ENCODE measurements at places on chromosomes 13 and 19.

GRCh38 chr13:97948041-97948440 is 5.4 kb upstream of the IPO5 start:
- no peaks in the 10 kb centered on the region for H3K36me3 ChIP-seq
- H3K4me3 ChIP-seq: no peak overlapping the region
- H3K27me3 ChIP-seq: no peaks in the 10 kb centered on the region
- no peak for DNase-seq
- peak overlapping the region; percentile 79 for H3K27ac ChIP-seq

GRCh38 chr19:2659856-2660432 is 42.5 kb downstream of the GNG7 start:
- H3K27ac ChIP-seq: no peak overlapping the region
- no peak for DNase-seq
- no peaks in the 10 kb centered on the region for H3K4me1 ChIP-seq
- H3K36me3 ChIP-seq: no peaks in the 10 kb centered on the region
- no peak overlapping the region for H3K4me3 ChIP-seq

DNA sequence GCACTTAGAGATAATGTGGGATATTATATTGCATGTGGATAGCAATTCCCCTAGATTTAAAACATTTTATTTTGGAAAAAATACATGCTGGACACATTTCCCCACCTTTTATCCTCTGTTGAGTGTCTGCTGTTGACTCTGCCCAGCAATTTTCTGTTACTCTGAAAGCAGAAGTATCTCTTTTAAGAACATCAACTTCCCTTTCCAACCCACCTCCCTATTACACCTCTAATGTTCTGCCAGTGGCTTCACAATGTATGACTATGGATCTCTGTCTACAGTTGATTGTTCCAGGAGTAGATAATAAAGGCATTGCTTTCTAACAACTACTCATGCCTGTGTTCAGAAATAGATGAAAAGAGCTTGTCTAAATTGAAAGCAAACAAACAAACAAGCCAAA is 754.8 kb upstream of the SLITRK6 start:
- no peaks in the 10 kb centered on the region for H3K36me3 ChIP-seq
- H3K27me3 ChIP-seq: no peaks in the 10 kb centered on the region
- H3K27ac ChIP-seq: no peak overlapping the region
- no peaks in the 10 kb centered on the region for H3K4me1 ChIP-seq
- no peak overlapping the region for H3K4me3 ChIP-seq
- DNase-seq: no peak

DNA sequence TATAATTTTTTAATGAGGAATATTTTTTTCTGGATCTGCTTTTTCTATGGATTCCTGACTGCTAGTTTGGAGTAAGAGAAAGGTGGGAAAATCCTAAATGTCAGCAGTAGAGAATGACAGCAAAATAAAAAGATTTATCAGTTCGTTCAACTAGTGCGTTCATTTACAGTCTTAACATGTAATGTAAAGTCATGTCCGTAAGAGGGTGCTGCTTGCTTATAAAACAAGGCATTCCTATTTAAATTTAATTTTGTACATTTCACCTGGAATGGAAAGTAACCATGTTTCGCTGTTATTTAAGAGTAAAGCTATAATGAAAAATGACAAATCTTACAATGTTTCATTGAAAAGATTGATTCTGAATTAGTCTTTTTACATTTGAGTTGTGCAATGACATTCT is 76.6 kb downstream of the ZMYM2 start:
- H3K4me3 ChIP-seq: no peak overlapping the region
- no peak overlapping the region for H3K27ac ChIP-seq
- DNase-seq: no peak
- no peaks in the 10 kb centered on the region for H3K27me3 ChIP-seq
- H3K36me3 ChIP-seq: peaks cover 32% of the 10 kb centered on the region

DNA sequence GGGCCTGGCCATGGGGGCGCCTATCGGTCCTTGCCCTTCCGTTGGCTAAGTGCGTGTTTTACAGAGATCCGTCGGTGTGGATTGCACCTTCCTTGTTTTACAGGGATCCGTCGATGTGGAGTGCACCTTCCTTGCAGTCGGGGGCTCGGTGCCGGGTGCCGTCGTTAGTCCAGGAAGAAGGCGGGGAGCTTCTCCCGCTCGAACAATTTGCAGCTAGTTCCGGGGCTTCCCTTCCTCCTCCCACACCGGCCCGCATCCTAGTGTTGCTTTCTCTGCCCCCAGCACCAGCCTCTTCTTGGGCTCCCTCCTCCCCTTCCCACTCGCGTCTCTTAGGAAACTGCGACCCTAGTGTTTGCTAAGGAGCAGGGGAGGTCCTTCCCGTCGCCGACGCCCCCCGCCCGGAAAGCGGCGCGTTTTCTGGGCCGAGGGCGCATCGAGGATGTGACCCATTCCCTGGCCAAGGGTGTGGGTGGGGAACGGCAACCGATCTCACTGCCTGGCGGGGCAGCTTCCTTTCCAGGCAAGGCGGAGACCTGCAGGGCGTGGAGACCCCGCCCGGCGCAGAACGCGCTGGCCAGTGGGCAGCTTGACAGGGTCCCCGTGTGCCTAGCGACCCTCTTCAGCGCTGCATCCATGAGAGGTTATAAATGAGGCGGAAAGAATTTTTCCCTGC is 75.7 kb upstream of the ZNF91 start:
- no peak overlapping the region for H3K27ac ChIP-seq
- no peak overlapping the region for H3K4me3 ChIP-seq
- H3K36me3 ChIP-seq: no peaks in the 10 kb centered on the region
- no peaks in the 10 kb centered on the region for H3K4me1 ChIP-seq

DNA sequence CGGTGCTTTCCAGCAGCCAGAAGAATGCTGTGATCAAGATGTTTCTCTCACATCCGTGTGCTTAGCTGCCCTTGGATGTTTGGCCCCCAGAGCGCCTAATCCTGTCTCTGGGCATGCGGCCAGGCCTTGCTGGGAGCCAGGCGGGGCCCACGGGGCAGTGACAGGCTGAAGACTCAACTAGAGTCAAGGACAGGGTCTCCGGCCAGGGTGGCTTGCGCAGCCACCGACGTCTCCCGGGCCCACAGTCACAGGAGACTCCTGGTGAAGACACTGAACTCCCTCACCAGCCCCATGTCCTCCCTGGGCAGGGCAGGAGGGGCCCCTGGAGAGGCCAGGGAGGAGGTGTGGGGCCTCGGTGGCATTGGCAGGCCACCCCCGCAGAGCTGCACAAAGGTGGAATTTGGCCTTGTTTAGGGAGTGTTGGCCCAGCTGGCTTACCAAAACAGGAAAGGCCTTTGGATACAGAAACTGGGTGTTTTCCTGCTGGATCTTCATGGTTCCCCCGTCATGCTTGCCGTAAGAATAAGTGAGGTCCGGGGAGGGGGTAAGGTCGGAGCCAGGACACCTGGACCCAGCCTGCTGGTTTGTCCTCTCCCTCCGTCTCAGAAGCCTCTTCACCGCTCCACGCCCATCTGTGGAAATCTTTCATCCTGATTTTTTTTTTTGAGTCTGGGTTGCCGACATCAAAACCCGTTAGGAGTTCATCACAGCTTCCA is 10.0 kb upstream of the NDUFS7 start:
- H3K27ac ChIP-seq: no peak overlapping the region
- no peak overlapping the region for H3K4me3 ChIP-seq
- no peak for DNase-seq
- H3K27me3 ChIP-seq: no peaks in the 10 kb centered on the region
- H3K36me3 ChIP-seq: peaks cover 7% of the 10 kb centered on the region
- peaks cover 19% of the 10 kb centered on the region for H3K4me1 ChIP-seq

DNA sequence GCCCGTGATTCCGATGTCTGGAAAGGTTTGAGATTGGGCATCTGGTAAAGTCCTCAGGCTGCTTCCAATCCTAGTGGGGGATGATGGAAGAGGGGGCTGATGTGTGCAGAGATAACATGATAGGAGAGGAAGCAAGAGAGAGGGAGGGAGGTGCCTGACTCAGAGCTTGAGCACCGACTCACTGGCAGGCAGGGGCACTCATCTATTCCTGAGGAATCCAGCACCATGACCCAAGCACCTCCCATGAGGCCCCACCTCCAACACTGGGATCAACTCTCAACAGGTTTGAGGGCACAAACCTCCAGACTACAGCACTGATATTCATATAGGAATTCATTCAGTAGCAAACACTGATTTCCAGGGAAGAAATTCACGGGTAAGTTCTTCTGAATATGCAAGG is 5.6 kb upstream of the SIGLEC9 start:
- no peak overlapping the region for H3K27ac ChIP-seq
- H3K4me3 ChIP-seq: no peak overlapping the region
- no peaks in the 10 kb centered on the region for H3K27me3 ChIP-seq
- H3K4me1 ChIP-seq: no peaks in the 10 kb centered on the region
- DNase-seq: no peak

DNA sequence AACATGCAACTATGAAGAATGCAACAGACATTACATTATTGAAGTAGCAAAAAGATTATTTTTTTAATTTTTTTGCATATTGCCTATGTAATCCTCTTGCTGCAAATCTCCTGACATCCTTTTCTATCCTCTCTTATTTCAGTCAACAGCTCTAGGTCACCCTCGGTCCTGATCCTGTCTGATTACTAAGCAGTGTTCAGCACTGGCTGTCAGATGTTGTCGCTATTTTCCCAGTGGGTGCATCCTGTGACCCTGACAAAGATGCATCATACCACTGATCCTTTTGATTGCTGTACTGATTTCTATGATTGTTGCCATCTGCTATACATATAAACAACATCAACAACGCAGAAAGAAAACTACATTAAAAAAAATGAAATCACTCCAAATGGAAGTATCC is 443.7 kb upstream of the PRR20A start:
- no peaks in the 10 kb centered on the region for H3K36me3 ChIP-seq
- H3K27me3 ChIP-seq: no peaks in the 10 kb centered on the region
- no peak overlapping the region for H3K27ac ChIP-seq
- no peak for DNase-seq

DNA sequence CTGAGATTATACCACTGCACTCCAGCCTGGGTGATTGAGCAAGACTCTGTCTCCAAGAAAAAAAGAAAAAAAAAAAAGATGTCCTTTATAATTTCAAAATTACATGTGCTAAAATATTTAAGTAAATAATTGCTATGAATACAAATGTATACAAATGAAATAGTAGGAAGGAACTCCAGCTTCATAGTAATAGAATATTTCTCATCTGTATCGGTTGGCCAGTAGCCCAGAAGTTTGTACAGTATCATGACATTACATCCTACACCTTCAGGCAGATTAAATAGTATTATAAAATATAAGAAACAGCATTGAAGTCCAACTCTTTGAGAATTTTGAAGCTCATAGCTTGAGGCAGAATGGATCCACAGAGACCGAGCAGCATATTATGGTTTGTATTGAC is 36.5 kb upstream of the CLDN10 start:
- H3K4me3 ChIP-seq: no peak overlapping the region
- H3K27me3 ChIP-seq: peaks cover 2% of the 10 kb centered on the region
- no peak for DNase-seq
- no peak overlapping the region for H3K27ac ChIP-seq

DNA sequence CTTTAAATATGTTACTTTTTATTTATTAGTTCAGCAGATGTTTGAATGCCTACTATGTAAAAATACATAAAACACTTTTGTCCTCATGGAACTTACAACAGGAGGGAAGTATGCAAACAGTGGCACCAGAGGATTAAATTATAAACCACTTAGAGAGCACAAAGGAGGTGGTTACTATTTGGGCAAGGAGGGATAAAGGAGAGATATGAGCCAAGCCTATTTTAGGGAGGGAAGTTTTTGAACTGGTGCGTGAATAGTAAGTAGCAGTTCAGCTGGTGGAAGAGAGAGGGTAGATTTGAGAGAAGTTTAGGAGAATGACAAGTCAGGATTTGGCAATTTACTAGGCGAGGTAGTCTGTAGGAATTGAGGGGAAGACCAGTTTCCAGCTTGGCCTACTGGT is 8.6 kb downstream of the AKAP11 start:
- no peaks in the 10 kb centered on the region for H3K36me3 ChIP-seq
- no peak for DNase-seq
- H3K27me3 ChIP-seq: no peaks in the 10 kb centered on the region
- H3K27ac ChIP-seq: no peak overlapping the region
- H3K4me3 ChIP-seq: no peak overlapping the region

- H3K36me3 ChIP-seq: peaks cover 2% of the 10 kb centered on the region
- H3K27me3 ChIP-seq: no peaks in the 10 kb centered on the region
- no peak overlapping the region for H3K27ac ChIP-seq
- H3K4me1 ChIP-seq: no peaks in the 10 kb centered on the region
- DNase-seq: no peak
Observed at GRCh38 chr13:75724752-75725517, 88.8 kb downstream of the LMO7 start.

DNA sequence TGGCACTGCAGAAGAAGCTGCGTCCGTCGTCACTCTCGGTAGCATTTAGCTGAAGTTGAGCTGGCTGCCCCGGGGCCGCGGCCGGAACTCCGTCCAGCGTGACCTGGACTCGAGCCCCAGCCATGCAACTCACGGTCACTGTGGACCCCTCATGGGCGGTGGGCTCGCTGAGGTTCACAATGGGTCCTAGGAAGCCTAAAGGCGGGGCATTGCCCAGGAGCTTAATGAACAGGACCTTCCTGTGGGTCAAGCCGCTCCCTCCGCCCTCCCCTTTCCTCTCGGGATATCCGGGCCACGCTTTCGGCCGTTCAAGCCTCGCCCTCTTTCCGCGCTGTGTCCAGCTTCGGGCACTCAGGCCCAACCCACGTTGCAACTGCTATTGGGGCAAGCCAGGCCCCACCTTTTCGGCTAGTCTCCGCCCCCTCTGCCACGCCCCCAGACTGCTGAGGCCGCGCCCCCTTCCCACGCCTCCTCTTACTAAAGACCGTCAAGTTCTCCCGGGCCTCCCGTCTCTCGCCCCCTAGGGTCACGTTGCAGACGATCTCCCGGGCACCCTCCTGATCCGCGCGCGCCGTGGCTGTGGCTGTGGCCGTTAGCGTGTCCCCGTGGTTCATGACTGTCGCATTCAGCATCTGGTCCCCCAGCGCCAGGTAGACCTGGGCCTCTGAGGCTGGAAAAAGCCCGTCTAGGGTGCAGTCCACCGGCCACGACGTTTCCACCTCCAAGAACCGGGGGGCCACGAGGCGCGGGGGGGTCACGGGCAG is 1.4 kb upstream of the RAVER1 start:
- H3K27me3 ChIP-seq: no peaks in the 10 kb centered on the region
- H3K4me3 ChIP-seq: peak overlapping the region; percentile 85
- H3K27ac ChIP-seq: peak overlapping the region; percentile 21

GRCh38 chr19:18908917-18909619 is 10.1 kb downstream of the COPE start:
- no peaks in the 10 kb centered on the region for H3K4me1 ChIP-seq
- H3K36me3 ChIP-seq: peaks cover 9% of the 10 kb centered on the region
- no peak overlapping the region for H3K4me3 ChIP-seq
- H3K27me3 ChIP-seq: no peaks in the 10 kb centered on the region
- no peak overlapping the region for H3K27ac ChIP-seq
- no peak for DNase-seq

GRCh38 chr13:46542833-46543232 is 10.1 kb upstream of the LRCH1 start:
- H3K27ac ChIP-seq: no peak overlapping the region
- H3K4me1 ChIP-seq: no peaks in the 10 kb centered on the region
- no peaks in the 10 kb centered on the region for H3K27me3 ChIP-seq
- no peak for DNase-seq
- no peaks in the 10 kb centered on the region for H3K36me3 ChIP-seq
- no peak overlapping the region for H3K4me3 ChIP-seq
